Non-pigmented ciliary epithelial cell (primary cell): ENCODE measurements at places on chromosomes 5 and 9.

GRCh38 chr9:121942866-121943382 is 150.2 kb downstream of the TTLL11 start:
- no peak for DNase-seq

GRCh38 chr9:83043597-83043996 is 19.3 kb downstream of the RASEF start:
- no peak for DNase-seq

DNA sequence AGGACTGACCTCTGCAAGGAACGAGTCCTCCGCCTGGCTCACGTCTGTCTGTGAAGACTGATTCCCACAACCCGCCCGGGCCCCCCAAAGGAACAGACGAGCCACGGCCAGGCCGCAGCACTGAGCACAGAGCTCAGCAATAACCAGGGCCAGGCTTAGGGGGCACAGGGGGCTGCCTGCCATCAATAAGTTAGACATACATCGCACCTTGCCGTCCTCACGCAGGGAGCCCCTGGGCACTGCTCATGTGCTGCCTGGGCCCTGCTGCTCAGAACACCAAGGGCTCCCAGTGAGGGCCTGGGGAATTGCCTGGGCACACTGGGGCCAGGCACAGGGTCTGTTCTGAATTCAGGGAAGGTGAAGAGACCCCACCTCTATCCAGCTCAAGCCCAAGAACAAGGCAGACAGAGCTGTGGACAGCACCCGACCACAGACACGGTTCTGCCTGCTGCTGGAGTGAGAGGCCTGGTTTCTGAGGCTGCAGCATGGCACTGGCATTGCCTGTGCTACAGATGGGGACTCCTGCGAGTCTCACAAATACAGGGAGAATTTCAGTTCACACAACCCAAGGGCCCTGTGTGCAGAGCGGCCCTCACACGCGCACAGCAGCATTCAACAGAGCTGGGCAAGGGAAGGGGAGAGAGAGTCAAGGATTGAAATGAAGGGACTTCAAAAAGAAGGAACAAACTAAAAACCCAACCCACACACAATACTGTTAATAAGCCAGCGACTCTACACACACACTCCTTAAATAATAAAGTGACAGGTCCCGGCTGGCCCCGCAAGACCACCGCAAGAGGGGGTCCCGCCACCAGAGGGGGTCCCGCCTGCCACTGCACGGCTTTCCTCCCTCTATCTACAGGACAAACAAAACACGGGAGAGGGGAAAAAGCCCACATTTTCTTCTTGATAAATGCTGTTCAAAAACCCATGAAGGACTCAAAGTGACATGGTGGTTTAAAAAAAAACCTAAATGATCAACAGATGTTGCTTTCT is 32.0 kb downstream of the PRRT1B start:
- no peak for DNase-seq

GRCh38 chr9:36893184-36893583 is 140.9 kb downstream of the PAX5 start:
- no peak for DNase-seq

- DNase-seq, result no peak
These were observed 410.3 kb upstream of the SLC24A2 start for GRCh38 chr9:20199111-20199510.

GRCh38 chr5:54611290-54611951 is 93.9 kb downstream of the SNX18 start:
- no peak for DNase-seq

- DNase-seq, result no peak
These were observed 130.9 kb upstream of the NUDT12 start for GRCh38 chr5:103693517-103693916.

DNA sequence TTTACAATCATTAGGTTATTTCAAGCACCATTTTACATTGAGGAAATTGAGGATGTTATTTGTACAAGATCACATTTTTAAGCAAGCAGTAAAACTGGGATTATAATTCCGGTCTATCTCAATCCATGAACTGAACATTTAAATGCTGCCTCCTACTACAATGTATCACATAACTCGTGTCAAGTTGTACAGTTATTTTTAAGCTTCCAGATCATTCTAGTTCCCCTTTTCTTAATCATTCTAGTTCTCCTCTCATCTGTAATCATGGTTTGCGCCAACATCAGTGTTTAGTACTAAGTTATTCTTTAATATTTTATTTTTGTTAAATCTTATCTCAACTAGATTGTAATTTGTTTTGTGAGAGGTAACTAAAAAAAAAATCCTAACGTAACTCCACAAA is 2.4 kb upstream of the UHRF2 start:
- no peak for DNase-seq

- no peak for DNase-seq
These were observed 144.3 kb downstream of the ACTBL2 start for GRCh38 chr5:57338068-57338867.

GRCh38 chr5:14396066-14396465 is 185.5 kb upstream of the OTULINL start:
- DNase-seq, result no peak

- DNase-seq, result no peak
These were observed 177.2 kb downstream of the PCSK5 start for GRCh38 chr9:76067696-76068095.

DNA sequence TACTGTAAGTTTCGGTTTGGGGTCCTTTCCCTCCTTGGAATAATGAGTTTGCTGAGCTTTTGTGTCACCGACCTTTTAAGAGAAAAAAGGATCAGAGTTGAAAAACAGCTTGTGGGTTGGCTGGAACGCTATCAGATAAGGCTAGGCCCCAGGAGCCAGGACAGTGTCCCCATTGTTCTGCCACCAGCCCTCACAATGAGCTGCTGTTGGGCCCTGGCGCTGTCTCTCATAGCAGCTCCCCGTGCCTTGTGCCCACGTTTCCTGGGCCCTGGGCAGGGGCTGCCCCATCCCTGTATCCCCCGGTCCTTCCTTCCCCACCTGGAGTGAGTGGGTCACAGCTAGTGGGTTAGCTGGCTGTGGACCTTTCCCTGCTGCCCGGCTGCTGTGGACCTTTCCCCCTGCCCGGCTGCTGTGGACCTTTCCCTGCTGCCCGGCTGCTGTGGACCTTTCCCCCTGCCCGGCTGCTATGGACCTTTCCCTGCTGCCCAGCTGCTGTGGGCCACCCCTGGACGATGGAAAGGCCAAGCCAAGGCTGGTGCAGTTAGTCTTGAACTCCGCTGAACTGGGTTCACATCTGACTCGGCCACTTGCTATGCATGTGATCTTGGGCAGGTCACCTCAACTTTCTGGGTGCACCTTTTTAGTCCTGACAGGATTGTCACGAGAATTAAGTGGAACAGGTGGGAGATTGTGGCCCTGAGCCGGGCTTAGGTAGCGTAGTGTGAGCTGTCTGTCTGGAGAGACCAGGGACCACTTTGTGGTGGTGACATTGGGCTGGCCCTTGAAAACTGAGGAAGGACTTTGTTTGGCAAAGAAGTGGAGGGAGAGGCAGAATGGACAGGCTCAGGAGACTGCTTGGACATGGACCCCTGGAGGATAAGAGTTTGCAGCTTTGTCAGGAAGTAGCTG is 99.5 kb downstream of the DAB2IP start:
- no peak for DNase-seq

DNA sequence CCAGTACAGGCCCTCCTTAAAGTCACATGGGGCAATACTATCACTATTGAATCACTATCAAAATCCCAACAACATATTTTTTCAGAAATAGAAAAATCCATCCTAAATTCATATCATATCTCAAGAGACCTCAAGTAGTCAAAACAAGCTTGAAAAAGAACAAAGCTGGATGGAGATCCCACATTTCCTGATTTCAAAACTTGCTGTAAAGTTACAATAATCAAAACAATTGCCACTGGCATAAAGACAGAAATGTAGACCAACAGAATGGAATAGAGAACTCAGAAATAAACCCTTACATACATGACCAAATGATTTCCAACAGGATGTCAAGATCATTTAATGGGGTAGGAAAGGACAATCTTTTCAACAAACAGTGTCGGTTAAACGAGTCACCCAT is 41.3 kb upstream of the CDKN2AIPNL start:
- no peak for DNase-seq

GRCh38 chr5:132484391-132484725 is 6.2 kb downstream of the IRF1 start:
- no peak for DNase-seq

DNA sequence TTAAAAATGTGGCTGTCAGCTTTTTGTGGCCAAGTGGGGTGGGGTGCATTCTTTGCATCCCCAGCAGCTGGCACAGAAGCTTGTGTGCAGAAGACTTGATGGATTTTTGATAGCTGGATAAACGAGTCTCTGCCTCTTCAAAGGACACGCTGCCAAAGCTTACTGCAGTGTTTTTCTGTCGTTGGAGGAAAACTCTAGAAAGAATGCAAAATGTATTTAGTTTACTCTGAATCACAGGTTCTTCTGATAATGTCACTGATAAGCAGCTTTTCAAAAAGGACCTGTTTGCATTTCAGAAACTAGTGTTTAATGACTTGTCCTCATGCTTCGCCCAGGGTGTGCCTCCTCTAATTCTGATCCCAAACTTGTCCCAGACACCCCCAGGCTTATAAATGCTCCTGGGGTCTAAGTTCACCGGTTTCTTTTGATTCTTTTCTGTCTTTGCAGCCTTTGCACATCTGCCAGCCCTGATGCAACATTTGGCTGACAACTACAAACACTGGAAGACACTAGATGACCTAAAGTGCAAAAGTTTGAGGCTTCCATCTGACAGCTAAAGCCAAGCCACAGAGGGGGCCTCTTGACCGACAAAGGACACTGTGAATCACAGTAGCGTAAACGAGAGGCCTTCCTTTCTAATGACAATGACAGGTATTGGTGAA is 66.0 kb downstream of the WDR41 start:
- DNase-seq, result no peak

- DNase-seq, result no peak
These were observed 220.4 kb upstream of the IZUMO3 start for GRCh38 chr9:24766081-24766480.

- DNase-seq, result no peak
These were observed 10.8 kb downstream of the FIBCD1 start for GRCh38 chr9:130927995-130928900.

GRCh38 chr5:87499478-87500410 is 87.0 kb upstream of the CCNH start:
- no peak for DNase-seq

GRCh38 chr5:143400541-143401226 is 2.8 kb downstream of the NR3C1 start:
- DNase-seq, result no peak

GRCh38 chr5:58235299-58235698 is 224.6 kb downstream of the PLK2 start:
- no peak for DNase-seq
